ENCODE measurements at places on chromosomes 11 and 22. TPM values are rescaled to one million over a fixed set of nuclear protein-coding genes. Genes with fewer than 3 reads are reported as not detected.

Gene BEST1
- total RNA-seq: 0.79 TPM

Gene MYRF
- total RNA-seq: 0.23 TPM

Gene ZNF280B
- 0.29 TPM for total RNA-seq

Gene PRR5
- 11.5 TPM for total RNA-seq

Gene EIF3F
- total RNA-seq: 313 TPM

Gene SLC22A6
- total RNA-seq: not detected

Gene MS4A6E
- total RNA-seq: not detected

Gene NUP160
- 16.1 TPM for total RNA-seq

Gene TRABD
- 31.1 TPM for total RNA-seq

Gene TRIM51
- total RNA-seq: not detected

Gene NEFH
- total RNA-seq: not detected

Gene OLFML1
- not detected for total RNA-seq
